Activated T-helper 9 cell treated with anti-CD3 and anti-CD28 coated beads, Interleukin-2, amount 50 U/mL, for 16 hours (primary cell): ENCODE measurements at places on chromosomes 1 and 21.

DNA sequence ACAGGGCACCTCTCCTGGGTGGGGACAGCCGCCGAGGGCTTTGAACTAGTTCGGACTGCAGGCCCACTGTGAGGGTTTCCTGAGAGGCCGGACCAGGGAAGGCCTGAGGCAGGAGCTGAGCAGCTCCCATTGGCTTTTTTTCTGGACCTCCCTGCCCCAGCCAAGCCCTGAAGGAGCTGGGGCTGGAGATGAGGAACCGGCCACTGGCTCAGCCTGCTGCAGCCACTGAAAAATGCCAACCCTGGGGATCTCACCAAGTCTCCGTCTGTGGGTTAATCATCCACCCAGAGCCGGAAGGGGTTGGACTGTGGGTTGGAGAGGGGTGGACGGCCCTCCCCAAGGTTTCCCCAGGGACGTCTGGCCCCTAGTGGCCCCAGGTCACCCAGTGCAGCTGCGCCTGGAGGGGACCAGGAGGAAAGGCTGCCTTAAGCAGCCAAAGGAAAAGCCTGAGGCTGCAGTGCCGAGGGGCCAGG lies 2.5 kb downstream of the VWA1 start:
- DNase-seq: no peak

DNA sequence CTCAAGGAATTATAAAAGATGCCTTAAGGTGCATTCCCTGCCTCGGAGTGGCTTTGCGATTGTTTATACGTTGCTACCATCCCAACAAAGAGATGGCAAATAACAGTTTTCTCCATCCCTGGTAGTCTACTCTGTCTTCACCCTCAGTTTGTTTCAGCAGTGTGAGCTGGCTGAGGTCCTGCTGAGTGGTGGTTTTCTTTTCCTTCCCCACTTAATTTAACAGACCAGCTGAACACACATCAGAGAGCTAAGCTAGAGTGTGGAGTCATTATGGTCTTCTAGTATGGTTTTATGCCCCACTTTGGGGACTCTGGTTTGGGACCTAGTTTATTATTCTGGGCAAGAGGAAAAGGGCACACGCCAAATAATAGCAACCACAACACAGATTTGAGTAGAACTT lies 2.2 kb downstream of the PIGV start:
- no peak for DNase-seq

- DNase-seq: no peak
Observed at GRCh38 chr1:81936853-81937252, 136.1 kb downstream of the ADGRL2 start.

- no peak for DNase-seq
Observed at GRCh38 chr1:84719543-84720217, 29.4 kb upstream of the SSX2IP start.
